ENCODE measurements at places on chromosomes 12 and 14.
A peak's percentile ranks its signal among the peaks of the same experiment; 100 is the strongest.

- no peak for DNase-seq
Measured at GRCh38 chr12:67885375-67886169, 103.7 kb upstream of the IFNG-AS1 start.

GRCh38 chr12:54459355-54459754 is 14.0 kb downstream of the GTSF1 start:
- no peak for DNase-seq

DNA sequence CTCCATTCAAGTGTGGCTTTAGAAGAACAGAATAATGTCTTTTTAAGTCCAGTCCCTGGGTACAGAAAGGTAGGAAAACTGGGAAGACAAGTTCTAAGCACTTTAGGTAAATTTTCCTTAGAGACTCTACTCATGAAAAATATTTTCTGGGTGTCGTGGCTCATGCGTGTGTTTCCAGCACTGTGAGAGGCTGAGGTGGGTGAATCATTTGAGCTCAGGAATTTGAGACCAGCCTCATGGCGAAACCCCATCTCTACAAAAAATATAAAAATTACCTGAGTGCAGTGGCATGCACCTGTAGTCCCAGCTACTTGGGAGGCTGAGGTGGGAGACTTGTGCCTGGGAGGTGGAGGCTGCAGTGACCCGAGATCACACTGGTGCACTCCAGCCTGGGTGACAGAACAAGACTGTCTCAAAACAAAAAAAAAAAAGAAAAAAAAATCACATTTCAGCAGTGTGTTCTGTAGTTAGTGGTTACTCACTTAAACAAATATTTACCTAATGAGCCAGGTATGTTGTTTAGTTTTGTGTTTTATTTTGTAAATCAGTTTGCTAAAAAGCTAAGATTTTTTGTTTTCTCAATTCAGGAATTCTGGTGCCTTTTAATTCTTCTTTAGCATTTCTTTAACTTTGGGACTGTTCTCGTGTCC is 52.3 kb upstream of the RD3L start:
- no peak for DNase-seq

DNA sequence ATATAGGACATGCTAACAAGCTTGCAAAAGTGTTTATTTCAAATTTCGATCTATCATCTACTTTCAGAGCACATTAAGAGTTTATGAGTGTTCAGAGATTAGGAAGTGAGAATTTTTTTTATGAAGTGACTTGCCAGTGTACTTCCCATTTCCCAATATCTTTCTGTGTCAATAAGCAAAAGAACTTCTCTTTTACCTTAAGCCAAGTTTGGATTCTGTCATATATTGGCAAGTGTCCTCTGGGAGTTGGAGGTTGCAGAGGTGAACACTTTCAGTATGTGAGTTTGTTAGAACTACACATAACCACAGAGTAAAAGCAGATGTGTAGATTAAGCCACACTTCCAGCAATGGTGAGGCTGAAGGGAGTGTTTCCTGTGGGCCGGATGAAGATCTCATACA is 16.6 kb upstream of the KLRF1 start:
- no peak for DNase-seq

- DNase-seq = no peak
Measured at GRCh38 chr14:24178399-24179178, 6.7 kb downstream of the REC8 start.

DNA sequence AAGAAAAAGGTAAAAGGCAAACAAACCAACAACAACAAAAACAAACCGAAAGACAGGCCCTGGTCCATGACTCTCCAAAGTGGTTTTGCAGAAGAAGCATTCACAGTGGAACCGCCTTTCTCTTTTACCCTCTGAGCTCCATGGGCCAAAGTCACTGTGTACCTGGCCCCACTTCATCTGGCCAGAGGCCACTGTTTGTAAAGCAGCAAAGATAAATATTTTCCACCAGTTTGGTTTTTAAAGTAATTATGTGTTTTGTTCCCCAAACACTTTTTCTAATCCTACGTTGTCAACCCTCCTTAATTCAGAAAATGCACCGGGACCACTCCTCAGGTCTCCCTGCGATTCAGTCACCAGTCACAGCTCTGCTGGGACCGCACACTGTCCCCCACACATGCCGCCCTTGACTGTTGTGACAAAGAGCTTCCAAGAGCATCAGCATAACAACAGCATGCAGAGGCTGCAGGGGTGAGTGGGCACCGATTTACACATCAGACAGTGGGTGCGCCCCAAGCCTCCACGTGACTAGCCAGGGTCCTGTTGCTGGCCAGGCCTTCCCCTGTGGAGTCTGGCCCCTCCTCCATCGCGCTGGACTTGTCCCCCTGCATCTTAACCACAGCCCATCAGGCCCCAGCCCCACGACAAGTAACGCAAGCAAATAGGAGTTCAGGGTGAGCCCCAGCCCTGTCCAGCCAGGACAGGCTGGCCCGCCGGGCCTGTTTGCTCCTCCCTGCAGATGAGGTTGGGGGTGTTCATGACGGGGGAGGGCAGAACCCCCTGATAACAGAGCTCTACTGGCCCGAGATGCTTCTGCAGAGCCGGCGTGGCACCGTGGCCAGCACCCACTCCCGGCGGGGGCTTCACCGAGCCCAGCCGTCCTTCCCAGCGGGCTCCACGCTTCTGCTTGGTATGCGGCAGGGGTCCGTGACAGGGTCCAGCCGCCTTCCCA is 65.2 kb upstream of the DIO3 start:
- DNase-seq = peak; percentile 44

- peak; percentile 75 for DNase-seq
Measured at GRCh38 chr12:41188058-41188840, at the start of gene PDZRN4. Gene PDZRN4, plus strand, starts transcription at chr12:41188320.

DNA sequence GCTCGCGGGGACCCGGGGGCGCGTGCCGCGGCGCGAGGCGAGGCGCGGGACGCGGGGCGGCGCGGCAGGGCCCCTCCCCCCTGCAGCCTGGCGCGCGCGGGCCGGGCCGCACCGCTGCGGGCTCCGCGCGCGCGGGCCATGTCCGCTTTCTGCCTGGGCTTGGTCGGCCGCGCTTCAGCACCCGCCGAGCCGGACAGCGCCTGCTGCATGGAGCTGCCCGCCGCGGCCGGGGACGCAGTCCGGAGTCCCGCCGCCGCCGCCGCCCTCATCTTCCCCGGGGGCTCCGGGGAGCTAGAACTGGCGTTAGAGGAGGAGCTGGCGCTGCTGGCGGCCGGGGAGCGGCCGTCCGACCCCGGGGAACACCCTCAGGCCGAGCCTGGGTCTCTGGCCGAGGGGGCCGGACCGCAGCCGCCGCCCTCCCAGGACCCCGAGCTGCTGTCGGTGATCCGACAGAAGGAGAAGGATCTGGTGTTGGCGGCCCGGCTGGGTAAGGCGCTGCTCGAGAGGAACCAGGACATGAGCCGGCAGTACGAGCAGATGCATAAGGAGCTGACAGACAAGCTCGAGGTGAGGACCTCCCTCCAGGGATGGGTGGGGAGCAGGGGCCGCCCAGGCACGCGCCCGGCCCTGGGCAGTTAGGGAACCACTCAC is 820 bp downstream of the BICDL1 start:
- DNase-seq = peak; percentile 94

- no peak for DNase-seq
Measured at GRCh38 chr14:75842551-75842950, 139.2 kb downstream of the TGFB3 start.

- DNase-seq = peak; percentile 86
Measured at GRCh38 chr12:26651566-26652188, 181.3 kb downstream of the ITPR2 start.

DNA sequence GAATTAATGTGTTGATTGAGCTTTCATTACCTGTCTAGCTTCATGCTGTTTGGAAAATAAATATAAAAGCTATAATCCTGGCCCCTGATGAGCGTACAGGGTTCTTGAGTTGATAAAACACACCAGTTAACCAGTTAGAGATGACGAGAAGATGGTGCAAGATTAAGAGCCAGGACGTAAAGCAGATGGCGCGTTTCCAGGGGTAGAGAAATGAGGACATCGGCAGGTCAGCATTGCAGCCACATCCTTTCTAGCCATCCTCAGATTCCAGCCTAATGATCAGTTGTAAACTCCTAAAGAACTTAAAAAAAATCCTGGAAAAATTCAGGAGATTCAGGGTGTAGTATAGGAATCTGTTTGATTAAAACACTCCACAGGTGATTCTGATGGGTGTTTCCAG is 203.7 kb downstream of the CACNA1C start:
- no peak for DNase-seq

GRCh38 chr12:33265033-33265731 is 174.4 kb downstream of the SYT10 start:
- peak; percentile 67 for DNase-seq

DNA sequence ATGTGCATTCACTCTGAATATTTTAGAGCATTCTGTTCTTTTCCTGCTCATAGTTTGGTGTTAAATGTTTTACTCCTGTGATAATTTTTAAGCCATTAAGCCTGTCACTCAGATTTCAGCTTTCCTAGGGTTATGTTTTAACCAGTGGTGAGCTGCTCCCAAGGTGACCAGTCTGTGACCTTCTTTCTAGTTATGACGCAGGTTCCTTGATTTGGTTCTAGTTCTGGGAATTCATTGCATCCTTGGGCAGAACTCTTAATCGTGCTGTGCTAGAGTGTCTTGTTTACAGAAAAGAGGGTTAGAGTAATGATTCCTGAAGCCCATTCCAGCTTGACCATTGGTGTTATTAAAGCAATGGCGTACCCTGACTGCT is 2.2 kb downstream of the GABARAPL1 start:
- no peak for DNase-seq

DNA sequence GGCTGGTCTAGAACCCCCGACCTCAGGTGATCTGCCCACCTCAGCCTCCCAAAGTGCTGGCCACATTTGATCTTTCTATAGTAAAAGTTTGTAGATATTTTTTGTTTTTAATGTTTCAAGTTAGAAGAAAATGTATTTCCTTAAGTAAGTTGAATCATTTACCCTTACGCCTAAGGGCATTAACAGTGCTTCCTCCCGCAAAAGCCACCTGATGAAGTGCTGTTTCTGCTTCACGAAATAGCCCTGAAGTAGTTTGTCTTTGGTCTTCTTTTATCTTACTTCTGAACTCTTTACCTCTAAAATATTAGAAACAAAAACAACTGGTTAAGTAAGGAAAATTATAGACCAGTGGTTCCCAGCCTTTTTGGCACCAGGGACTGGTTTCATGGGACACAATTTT is 22.7 kb downstream of the PAWR start:
- DNase-seq = no peak

DNA sequence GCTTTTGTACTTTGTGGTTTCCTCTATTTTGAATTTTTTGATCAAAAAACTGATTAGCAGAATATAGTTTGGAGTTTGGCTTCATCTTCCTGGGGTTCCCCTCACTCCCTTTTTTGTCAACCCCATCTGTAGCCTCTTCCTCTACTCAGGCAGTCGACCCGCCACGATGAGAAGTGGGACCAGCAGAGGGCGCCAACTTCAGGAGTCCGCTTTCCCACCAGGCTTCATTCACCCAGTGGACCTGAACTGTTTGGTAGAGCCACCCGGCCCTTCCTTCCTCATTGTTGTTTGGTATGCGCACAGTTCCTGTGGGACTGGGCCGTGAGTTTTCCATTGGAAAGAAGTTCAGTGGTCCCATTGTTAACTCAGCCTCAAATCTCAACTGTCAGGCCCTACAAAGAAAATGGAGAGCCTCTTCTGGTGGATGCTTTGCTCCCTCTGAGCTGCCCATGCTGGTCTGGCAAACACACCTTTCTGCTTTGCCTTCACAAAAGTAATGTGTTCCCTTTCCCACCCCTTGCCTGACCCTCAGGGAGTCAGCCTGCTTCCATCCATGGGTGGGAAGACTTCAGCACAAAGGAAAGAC is 21.7 kb downstream of the TMBIM6 start:
- DNase-seq = peak; percentile 86

DNA sequence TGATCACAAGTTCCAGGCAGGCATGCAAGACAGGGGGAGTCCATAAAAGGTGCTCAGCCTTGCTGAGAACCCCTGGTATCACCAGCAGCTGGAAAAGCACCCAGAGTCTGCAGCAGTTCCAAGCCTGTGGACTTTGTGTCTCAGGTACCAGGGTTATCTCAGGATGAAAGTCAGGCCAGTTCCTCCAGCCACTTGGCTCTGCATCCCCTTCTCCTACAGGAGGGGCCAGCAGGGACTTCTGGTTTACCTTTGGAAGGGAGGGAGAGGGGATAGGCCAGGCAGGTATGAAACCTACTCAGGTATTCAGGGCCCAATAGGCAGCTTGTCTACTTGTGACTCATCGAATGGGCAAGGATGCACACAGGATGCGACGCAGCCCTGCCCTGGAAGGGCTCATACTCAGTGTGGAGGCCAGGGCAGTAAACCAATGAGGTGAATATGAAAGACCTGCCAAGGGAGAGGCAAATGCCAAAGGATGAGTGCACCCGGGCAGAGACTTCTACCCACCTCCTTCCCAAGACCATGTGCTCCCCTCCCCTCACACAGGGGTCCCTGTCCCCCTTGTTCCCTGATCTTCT is 148.2 kb downstream of the SLC38A6 start:
- no peak for DNase-seq

DNA sequence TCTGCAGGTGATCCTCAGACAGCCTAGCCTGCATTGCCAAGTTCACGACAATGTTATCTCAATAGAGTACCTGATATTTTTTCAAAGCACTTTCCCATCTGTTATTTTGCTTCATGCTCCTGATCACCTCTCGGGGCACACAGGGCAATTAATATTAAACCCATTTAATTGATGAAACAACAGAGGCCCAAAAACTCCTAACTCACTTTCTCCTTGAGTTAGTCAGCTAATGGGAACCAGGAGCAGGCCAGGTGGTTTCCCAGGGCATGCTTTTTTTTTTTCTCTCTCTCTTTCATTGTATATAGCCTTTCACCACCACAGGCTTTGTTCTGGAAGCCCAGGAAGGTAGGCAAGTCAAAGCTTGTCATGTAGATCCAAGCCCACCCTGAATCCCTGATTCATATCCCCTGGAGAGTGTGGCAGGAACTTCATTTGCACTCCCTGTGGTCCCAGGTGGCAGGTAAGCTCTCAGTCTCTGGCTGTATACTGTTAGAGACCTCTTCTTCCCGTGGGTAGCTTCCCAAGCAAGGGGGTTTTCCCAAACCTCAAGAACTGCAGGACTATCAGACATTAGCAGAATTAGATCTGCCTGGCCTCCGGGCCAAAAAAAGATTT is 41.6 kb upstream of the MAP1LC3B2 start:
- no peak for DNase-seq

- no peak for DNase-seq
Measured at GRCh38 chr14:105471297-105471821, 3.3 kb upstream of the CRIP2 start.

DNA sequence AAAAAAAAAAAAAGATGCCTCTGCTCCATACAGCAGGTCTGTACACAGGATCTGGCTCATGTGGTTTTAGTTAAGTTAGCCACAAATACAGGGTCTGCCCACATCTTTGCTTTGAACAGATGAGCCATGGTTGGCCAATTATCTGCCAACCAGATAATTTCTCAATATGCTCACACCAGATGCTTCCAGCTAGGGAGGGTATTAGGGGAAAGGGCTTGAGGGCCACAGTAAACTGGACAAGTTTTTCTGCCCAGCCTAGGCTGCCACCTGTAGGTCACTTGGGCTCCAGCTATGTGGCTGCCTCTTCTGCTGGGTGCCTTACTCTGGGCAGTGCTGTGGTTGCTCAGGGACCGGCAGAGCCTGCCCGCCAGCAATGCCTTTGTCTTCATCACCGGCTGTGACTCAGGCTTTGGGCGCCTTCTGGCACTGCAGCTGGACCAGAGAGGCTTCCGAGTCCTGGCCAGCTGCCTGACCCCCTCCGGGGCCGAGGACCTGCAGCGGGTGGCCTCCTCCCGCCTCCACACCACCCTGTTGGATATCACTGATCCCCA is 776 bp downstream of the RDH5 start:
- peak; percentile 96 for DNase-seq

Data from islet precursor cell (in vitro differentiated cells).